ENCODE measurements at places on chromosomes 12 and 14.

DNA sequence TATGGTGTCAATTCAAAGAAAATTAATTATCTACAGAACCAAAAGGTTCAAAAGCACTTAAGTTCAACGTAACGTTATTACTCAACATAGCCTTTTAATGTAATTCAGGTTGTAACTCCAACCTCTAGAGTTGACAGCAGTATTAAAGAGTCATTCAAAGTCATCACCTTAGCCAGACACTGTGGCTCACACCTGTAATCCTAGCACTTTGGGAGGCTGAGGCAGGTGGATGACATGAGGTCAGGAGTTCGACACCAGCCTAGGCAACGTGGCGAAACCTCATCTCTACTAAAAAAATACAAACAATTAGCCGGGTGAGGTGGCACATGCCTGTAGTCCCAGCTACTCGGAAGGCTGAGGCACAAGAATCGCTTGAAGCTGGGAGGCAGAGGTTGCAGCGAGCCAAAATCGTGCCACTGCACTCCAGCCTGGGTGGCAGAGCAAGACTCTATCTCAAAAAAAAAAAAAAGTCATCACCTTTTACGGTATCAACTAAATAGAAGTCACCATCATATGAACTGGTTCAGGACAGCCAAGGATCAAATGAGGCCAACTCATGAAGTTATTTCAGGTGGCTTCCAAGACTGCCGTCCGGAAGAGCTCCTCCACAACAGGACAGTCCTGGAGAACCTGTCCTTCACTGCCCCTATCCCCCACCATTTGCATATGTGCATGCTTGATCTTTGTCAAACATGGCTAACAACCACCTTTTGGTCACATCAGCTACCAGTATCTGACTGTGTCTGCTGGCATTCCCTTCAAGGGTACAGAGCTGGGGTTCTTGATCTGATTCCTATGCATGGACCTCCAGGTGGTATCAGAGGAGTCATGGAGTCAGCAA lies 4.2 kb downstream of the PPTC7 start:
- DNase-seq = peak; percentile 27

DNA sequence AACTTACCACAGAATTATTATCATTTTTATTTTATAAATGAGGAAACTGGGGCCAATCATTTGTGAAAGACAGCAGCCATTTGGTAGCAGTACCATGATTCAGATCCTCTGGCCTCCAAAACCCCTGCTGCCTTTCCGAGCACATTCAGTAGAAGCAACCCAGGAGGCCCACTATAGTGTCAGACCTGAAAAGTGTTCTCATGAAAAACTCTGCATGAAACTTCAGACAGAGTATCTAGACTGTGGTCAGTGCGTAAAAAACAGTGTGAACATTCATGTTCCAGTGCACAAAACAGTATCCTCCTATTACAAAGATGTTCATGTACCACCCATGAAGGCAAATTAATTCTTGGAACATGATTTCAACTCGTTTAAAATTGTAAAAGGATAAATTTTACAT lies 112.0 kb downstream of the EPS8 start:
- DNase-seq = no peak

GRCh38 chr12:2276288-2277033 lies 223.7 kb downstream of the CACNA1C start:
- no peak for DNase-seq

- DNase-seq = no peak
Observed at GRCh38 chr14:61609191-61609843, 86.0 kb upstream of the HIF1A start.

GRCh38 chr12:9030776-9031175 lies 41.4 kb downstream of the KLRG1 start:
- DNase-seq = no peak

DNA sequence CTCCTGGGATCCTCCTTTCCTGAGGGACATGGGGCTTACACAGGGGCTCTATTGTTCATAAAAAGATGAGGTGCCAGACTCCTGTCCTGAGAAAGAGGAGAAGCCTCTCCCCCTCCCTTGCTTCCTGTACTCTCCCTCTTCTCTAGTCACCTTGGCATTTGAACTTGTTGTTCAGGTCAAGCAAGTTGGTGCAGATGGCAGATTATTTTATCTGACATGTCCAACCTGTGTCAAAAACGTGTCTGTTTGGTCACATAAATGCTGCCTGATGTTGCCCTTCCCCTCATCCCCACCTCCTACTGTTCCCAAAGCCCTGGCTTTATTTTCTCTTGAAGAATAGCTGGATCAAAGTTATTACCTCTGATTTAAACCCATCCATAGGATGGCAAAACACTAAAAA lies 154.8 kb downstream of the TMX1 start:
- no peak for DNase-seq

GRCh38 chr14:77157740-77158139 lies 16.1 kb upstream of the ZDHHC22 start:
- no peak for DNase-seq

GRCh38 chr14:94581127-94581999 lies at the start of gene SERPINA5:
Gene SERPINA5 (plus strand): TSS chr14:94581426. CDS start chr14:94587363, 5,937 bp downstream.
- no peak for DNase-seq

DNA sequence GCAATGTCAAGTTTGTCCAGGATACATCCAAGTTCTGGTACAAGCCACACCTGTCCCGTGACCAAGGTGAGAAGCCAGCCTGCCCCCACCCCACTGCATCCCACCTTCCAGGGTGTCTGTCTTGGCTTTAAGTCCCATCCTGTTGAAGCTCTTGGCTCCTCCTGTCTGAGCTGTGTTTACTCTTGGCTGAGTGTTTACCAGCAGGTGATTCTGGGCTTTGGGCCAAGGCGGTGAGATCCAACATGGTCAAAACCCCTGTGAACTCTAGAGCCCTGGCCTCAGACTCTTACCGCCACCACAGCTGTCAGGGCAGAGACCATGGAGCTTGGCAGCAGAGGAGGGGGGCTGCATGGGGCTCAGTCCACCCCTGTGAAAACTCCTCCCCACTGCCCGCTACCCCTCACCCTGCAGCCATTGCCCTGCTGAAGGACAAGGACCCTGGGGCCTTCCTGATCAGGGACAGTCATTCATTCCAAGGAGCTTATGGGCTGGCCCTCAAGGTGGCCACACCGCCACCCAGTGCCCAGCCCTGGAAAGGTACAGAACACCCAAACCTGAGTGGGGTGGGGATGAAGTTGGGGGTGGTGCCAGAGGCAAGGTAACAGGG lies 11.6 kb downstream of the TNS2 start:
- peak; percentile 14 for DNase-seq

DNA sequence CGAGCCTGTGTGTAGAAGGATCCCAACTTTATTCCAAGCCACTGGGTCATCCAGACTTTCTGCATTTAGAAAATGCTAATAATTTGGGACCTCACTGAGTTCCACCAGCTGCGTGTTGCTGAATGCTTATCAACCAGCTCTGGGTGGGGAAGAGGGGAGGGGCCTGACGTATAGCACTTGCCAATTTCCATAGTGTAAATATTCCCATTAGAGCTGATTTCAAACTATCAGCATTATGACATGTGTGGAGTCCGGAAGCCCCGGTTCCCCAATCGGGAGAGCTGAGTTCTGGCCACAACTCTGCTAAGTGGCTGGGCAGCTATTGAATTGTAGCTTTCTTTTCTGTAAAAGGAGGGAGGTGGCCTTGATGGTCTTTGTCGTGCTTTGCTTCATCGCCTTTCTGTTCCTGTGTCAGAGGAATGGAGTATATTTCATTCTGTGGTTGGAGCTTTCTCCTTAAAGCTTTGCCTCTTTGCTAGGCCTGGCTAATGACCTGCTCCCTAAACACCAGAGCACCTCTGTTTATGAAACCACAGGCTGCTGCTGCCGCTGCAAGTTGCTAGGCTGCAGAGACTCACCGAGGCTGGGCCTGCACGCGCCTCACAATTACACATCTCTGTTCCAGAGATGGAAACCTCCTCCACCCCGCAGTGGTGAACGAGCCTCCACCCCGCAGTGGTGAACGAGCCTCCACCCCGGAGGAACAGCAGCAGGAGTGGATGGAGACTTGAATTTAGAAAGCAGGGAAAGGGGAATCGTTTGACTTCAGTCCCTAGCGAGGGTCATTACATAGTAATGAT lies 7.7 kb upstream of the BCL7A start:
- DNase-seq = peak; percentile 14

GRCh38 chr14:99910337-99911309 lies 117.4 kb downstream of the EML1 start:
- DNase-seq = no peak

DNA sequence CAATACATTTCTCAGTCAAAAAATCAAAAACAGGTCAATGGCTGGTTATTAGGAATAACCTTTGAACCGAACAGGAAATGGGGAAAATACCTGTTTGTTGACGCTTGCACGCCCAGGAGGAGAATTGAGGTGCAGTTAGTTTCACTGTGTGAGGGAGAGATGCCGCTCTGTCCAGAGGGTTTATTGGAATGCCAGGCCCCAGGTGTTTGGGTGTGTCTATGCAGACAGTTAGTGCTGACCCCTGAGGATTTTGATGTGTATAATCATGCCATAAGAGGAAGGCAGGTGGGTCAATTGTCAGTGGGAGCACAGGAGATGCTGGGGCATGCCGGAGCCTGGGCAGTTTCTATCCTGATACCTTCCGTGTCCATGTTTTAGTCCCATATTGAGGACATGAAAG lies 100.8 kb upstream of the DIO3 start:
- no peak for DNase-seq

- no peak for DNase-seq
Observed at GRCh38 chr14:71478542-71478941, 453.7 kb upstream of the RGS6 start.

GRCh38 chr14:81305743-81306142 lies 85.0 kb upstream of the GTF2A1 start:
- DNase-seq = no peak

- no peak for DNase-seq
Observed at GRCh38 chr14:98470663-98471062, 801.3 kb downstream of the BCL11B start.

DNA sequence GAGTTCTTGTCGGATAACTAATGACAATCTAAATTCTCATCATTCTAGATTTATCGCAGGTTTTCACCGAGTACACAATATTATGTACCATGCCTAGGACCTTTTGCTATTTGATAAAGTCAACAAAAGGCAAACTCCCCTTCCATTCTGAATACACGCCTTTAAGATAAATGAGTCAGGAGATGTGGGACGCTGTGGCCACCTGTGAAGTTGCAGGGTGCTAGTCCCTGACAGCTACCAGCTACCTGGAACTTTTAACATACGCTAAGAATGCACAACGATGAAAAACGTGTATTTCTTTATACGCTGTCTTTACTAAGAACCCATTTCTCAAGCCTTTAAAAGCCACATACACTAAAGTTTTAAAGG lies 678 bp downstream of the MDM1 start:
- peak; percentile 16 for DNase-seq

DNA sequence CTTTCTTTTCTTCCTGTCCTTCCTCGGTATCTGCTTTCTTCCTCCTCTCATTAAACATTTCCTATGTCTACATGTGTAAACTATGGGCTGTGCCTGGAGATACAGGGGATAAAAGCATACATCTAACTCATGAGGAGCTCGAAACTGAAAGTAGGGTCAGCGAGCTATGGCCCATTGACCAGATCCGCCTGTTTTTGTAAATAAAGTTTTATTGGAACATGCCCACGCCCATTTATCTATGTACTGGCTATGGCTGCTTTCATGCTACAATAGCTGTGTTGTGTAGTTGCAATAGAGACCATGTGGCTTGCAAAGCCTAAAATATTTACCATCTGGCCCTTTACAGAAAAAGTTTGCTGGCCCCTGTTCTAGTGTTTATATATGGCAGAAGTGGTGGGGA lies 500.8 kb upstream of the GARIN6 start:
- DNase-seq = no peak

GRCh38 chr12:78192979-78193378 lies 362.3 kb downstream of the NAV3 start:
- no peak for DNase-seq

GRCh38 chr14:51473808-51474565 lies 177.7 kb upstream of the FRMD6 start:
- no peak for DNase-seq

GRCh38 chr12:4992871-4993270 lies 50.8 kb upstream of the KCNA5 start:
- no peak for DNase-seq

DNA sequence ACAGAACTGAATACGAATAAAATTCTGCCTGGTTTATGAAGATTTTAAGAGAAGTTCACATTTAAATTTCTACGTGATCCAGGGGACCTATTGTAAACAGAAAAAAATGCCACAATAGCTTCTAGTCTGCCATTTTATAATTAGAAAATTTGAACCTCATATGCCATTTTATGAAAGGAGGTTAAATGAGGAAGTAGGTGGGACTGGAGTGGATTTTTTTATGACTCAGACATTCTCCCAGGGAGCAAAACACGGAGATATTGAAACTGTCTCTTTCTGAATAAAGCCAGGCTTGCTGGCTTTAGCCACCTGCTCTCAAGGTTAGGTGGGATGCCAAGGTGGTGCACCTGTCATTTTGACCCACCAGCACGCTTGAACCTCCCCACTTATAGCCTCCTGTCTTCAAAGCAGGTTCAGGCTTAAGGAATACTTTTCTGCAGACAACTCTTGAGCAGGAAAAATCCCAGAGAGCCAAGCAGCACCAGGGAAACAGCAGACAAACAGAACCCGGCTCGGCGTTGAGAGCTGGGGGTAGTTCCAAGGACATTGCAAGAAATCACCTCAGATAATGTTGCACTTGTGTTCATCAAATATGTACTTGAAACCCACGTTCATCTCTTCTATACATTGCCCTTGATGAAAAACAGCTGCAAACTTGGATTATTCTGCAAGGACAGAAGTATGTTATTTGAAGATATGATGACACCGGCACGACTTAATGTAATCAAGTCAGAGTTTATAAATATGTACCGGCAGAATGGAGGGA lies 203.7 kb downstream of the PPM1H start:
- DNase-seq = no peak

GRCh38 chr12:12985817-12986408 lies 14.2 kb downstream of the HEBP1 start:
- peak; percentile 10 for DNase-seq

DNA sequence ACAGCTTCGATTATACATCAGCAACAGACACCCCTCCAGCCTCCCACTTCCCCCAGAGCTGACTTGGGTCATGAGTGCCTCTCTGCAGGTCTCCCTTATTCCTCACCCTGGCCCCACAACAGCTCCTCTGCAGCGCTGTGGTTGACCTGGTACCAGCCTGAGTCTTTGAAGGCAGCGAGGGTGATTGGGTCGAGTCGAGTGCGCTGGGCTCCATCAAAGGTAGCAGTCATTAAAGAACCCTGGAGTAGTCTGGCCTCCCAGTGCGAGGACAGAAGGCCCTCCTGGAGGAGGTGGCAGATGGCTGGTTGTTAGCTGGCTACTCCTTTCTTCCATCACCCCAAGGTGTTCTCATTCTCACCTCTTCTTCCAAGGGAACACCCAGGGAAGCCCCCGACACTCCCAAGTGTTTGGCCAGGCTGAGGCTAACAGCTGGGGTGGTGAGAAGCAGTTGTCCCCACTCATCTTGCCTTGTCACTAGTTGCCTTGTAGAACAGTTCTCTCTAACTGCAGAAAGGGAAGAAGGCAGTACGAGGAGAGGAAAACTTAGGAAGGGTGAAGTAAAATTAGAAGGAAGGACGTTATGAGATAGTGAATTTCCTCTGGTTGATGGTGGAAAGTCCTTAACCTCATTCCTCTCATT lies 2.7 kb downstream of the CIROP start:
- DNase-seq = no peak

- DNase-seq = peak; percentile 61
Observed at GRCh38 chr12:124566997-124567672, at the start of gene NCOR2. Gene NCOR2 (minus strand): TSS chr12:124567612. CDS start chr12:124495251, 72,361 bp downstream.

GRCh38 chr14:53968726-53969125 lies 12.1 kb upstream of the BMP4 start:
- DNase-seq = no peak

GRCh38 chr14:53042480-53042879 lies 91.6 kb upstream of the FERMT2 start:
- no peak for DNase-seq

GRCh38 chr14:58398495-58398894 lies 2.8 kb downstream of the TOMM20L start:
- DNase-seq = no peak
